ENCODE measurements at places on chromosomes 7 and 10.

DNA sequence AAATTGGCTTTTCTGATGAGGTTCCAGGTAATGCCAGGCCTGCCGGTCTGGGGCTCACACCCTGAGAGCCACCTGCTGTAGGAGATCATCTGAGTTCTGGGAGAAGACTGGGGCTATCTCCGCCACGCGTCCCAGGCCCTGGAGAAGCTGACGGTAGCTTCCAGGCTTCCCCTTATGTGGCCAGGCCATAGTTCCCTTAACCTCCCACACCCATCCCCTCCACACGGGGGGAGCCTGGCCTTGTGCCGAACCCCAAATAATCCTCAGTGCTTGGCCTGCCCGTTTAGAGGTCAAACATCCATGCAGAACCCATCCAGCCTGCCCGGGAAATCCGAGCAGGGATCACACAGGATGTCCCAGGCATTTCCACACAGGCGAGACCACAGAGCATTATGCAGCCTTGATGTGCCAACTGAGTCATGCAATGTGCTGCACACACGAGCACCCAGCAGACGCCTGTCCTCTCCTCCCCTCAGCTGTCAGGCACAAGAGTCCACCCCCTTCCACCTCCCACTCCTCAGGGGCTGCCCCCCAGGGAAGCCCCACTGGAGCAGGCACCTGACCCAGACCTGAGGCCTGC is 176.2 kb downstream of the PRKAG2 start:
- DNase-seq, result no peak

- no peak for DNase-seq
Measured at GRCh38 chr10:122138831-122139625, 132.1 kb upstream of the BTBD16 start.

- DNase-seq, result no peak
Measured at GRCh38 chr7:73761854-73762658, 8.0 kb downstream of the CLDN3 start.

DNA sequence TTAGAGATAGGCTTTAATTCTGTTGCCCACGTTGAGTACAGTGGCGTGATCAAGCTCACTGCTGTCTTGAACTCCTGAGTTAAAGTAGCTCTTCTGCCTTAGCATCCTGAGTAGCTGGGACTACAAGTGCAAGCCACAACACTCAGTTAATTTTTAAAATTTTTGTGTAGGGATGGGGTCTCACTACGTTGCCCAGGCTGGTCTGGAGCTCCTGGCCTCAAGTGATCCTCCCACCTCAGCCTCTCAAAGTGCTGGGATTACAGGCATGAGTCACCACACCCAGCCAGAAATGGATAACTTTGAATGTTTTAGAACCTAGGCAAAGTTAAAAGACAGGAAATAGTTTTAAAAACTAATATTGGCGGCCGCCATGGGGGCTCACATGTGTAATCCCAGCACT is 43.9 kb upstream of the OTUD1 start:
- no peak for DNase-seq

- no peak for DNase-seq
Measured at GRCh38 chr10:35470248-35470924, 134.1 kb downstream of the CCNY start.

DNA sequence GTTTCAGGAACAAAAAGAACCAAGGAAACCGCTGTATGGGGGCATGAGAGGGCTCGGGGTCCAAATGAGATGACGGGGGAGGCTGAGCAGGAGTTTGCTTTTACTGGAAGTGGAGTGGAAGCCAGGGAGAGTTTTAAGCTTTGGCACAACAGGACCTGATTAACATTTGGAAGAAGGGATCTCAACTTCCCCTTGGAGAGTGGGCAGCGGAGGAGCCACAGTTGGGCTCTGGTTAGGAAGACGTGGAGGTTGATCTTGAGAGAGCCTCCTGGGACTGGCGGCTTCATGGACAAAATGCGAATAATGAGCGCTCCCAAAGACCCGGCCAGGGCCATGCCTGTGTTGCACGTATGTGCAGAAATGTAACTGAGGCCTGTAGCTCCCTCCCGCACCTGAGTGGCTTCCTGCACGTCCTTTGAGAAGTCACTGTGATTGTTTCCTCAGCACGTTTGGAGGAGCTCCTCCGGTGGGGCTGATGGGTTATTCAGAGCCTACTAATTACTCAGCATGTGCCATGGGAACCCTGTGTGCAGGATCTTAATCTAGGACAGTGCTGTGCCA is 595.3 kb upstream of the MGMT start:
- no peak for DNase-seq

DNA sequence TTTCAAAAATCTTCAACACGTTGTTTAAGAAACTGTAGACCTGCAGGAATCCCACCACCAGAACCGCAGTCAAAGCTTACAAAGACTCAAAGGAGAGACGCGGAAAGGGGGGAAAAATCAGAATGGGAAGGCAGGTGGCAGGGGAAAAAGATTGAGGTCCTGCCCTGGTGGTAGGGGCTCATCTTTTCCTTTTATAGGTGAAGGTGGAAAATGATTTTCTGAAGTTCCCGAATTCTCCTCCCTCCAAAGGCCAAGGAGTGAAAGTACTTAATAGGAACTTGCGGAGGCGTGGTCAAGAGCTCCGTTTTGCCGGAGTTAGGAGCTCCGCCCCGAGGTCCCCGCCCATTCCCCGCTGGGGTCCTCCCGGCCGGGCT is 724 bp downstream of the BBIP1 start:
- DNase-seq, result peak; percentile 91

GRCh38 chr10:125248489-125248888 is 88.1 kb upstream of the CTBP2 start:
- DNase-seq, result no peak

- DNase-seq, result no peak
Measured at GRCh38 chr7:47635091-47636080, 53.5 kb upstream of the TNS3 start.

- DNase-seq, result no peak
Measured at GRCh38 chr10:16948361-16948760, 131.1 kb upstream of the RSU1 start.

- DNase-seq, result no peak
Measured at GRCh38 chr10:31887850-31888249, 40.8 kb downstream of the ARHGAP12 start.

DNA sequence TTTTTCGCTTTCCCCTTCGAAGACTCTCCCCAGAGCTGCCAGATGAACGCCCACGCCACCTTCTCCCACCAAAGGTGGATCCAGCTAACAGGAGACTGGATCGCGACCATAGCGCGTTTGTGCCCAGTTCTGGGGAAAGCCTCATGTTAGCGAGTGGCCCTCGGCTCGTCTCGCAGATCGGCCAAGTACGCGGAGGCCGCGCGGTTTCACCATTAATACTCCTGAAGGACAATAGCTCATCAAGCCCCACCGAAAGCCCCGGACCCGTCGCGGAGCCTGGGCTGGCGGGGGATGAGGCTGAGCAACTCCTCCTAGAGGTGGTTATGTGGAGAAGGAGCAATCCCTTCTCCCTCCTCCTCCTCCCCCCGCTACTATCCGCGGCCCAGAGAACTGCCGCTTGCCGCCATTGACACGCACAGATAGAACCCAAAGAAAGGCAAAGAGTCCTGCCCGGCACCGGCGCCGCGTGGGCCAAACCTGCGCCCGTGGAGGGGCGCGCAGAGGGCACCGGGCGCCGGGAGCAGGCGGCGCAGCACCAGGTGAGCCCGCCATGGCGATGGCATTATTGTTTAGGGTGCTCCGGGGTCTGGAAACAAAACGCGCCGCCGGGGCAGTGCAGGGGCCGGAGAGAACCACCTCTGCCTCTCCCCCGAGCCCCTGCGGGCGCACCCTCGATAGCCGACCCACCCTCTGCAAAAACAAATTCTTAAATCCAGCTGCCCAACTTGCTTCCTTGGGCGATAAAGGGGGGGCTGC is at the start of gene MACROH2A2:
Gene MACROH2A2 (plus strand): TSS at position 385 of the 756 bp plus-strand sequence. CDS start 22,813 bp downstream, outside the sequence.
- DNase-seq, result peak; percentile 49

DNA sequence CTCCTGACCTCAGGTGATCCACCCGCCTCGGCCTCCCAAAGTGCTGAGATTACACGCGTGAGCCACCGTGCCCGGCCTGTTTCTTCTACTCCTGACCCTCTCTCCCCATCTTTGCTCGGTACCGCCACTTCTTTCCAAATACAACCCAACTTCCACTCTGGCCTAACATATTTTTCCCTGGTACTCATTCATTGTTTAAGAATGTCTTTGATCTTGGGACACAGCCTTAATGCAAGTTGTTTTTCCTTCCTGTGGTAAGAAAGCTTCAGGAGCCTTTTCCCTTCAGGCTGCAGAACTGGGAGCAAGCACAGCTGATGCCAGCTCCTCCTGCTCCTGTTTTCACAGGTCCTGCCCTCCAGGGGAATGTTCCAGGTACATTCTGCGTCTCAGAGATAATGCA is 13.7 kb downstream of the CALML3 start:
- no peak for DNase-seq

GRCh38 chr10:79342811-79343561 is 4.3 kb upstream of the PPIF start:
- DNase-seq, result no peak
